Cerebellum (tissue), 4 donors: ENCODE measurements at places on chromosomes 5 and 9.

DNA sequence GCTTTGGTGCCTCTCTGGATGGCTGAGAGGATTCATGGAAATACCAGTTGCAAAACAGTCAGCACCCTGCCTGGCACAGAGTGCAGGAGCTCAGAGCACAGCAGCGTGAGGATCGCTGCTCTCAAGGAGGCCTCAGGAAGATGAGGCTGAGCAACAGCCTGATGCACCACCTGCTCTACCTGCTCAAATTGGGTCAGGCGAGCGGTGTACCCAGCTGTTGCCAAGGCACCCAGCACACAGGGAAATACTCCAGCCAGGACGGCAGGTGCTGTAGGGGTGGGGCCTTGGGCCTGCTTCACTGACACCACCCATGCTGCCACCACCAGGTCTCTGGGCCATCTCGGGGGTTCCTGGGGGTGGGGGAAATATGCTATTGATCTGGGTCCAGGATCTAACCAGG, 4.3 kb downstream of the EEIG1 start:
- DNase-seq: no peak

DNA sequence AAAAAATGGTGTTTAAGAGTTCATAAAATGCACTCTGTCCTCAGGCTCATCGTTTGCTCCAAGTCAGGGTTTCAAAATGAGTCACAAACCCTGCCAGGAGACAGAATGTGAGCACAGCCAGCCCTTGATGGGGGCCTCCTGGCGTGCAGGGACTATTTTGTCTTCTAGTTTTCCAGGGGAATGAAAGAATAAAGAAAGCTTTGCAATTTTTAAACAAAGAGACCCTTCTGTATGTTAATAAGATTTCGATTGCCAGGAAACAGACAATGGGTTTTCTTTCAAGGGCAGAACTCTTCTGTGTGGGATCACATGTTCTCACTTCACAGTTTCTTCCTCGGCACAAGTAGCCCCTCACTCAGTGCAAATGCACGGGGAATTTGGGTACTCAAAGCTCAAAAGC, 121.4 kb upstream of the C6 start:
- no peak for DNase-seq

GRCh38 chr5:110478895-110479294, 247.6 kb downstream of the TMEM232 start:
- no peak for DNase-seq

GRCh38 chr9:25964239-25964638, 286.0 kb upstream of the TUSC1 start:
- DNase-seq: no peak

GRCh38 chr5:34692786-34693185, 36.7 kb downstream of the RAI14 start:
- DNase-seq: peak; percentile 77

DNA sequence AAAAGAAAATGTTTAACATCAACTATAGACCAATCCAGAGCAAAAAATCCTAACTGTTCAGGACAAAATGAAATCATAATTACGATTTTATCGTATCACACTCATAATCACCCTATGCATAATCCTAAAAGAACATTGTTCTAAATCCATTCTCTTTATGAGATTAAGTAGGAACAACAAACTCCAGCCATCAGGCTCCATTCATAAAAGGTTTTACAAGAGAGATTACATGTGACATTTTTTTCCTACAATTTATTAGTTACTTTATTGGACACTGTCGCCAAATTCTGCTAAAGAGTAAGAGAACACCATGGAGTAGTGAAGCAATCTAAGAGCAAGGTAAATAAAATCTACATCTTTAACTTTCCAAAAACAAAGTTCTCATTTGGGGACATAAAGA, 198.0 kb downstream of the BNC2 start:
- DNase-seq: no peak

GRCh38 chr9:75138260-75139040, 50.1 kb downstream of the OSTF1 start:
- DNase-seq: no peak

DNA sequence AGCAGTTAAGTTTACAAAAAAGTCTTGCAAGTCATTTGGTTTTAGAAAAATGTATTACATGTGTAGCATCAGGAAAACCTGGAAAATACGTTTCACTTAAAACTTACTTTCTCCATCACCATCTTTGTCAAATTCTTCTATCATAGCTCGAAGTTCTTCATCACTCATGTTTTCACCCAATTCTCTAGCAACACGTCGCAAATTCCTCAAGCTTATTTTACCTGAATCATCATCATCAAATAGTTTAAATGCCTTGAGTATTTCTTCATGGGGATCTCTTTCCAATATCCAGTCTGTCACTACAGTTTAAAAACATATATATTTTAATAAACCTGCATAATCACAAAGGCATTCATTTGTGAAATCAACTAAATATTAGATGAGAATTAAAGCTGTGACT, 10.3 kb downstream of the CETN3 start:
- no peak for DNase-seq

GRCh38 chr9:113484258-113484730, 20.8 kb downstream of the RGS3 start:
- DNase-seq: no peak

GRCh38 chr5:16952968-16953671, 17.0 kb upstream of the MYO10 start:
- DNase-seq: no peak

GRCh38 chr5:106877881-106878280, 792.9 kb downstream of the EFNA5 start:
- DNase-seq: no peak

DNA sequence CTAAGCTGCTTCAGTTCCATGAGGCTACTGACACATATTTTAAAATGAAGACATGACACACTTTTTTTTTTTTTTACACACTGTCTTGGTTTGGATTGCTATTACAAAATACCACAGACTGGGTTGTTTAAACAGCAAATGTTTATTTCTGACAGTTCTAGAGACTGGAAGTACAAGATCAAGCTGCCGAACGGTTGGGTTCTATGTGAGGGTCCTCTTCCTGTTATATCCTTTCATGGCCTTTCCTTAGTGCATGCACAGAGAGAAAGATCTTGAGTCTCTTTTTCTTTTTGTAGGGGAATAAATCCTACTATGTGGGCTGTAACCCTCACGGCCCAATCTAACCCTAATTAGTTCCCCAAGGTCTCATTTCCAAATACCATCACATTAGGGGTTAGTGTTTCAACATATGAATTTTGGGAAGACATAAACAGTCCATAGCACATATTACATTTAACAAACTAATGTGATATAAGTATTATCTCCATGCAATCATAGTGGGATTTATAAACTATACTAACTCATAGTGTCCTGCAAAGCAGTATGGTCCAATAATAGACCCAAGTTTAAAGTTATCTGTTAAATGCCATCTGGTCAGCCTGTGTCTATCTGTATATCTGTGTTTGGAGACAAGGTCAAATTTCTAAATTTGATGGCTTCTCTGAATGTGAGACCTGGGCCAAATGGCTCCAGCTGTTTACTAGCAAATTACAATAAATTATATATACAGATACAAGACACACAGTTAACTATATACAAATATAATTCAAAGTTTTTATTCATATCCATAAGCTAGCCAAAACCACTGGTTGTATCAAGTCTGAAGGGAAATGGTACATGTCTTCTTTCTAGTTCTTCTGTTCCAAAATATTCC, 90.3 kb upstream of the NREP start:
- DNase-seq: no peak

GRCh38 chr9:78939311-78940065, 632.3 kb upstream of the TLE4 start:
- no peak for DNase-seq

- no peak for DNase-seq
Observed at GRCh38 chr9:124843456-124844034, 9.7 kb upstream of the WDR38 start.

DNA sequence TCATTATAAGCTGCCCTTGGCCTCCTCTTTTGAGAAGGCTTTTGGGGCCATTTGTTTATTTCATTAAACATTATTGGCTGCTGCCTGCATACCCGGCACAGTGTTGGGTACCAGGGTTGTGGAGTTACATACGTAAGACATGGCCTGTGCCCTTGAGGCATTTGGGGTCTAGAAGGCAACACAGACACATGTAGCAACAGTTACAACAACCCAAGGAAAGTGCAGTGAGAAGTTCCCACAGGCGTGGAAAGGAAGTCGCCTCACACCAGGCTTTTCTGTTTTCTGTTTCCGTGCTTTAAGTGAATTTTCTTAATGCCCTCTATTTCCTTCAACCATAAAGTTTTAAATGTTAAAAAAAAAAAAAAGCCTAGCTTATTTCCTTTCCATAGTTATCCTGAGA, 47.4 kb downstream of the GALNT10 start:
- DNase-seq: no peak
